ENCODE measurements at places on chromosomes 3 and 15.

DNA sequence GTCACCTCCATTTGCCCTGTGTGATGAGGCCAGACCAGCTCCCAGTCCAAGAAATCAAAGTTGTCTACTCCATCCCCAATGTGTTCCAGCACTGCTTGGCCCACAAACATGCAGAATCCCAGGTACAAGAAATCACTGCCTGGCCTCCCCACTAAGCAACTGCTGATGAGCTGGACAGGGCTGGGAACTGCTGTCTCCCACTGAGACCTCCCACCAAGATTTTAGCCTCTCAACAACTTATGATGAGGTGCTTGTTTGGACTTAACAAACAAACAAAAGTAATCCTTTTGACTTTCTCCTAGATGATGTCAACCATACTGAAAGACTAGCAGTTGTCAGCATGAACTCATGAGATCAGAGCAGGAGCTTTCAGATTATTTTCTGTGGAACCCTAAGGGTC is 260.1 kb upstream of the UBE2E2 start:
- DNase-seq = no peak

GRCh38 chr3:183244981-183245476 is 8.0 kb upstream of the B3GNT5 start:
- DNase-seq = no peak

GRCh38 chr15:52336529-52336928 is 40.9 kb upstream of the MYO5C start:
- no peak for DNase-seq

DNA sequence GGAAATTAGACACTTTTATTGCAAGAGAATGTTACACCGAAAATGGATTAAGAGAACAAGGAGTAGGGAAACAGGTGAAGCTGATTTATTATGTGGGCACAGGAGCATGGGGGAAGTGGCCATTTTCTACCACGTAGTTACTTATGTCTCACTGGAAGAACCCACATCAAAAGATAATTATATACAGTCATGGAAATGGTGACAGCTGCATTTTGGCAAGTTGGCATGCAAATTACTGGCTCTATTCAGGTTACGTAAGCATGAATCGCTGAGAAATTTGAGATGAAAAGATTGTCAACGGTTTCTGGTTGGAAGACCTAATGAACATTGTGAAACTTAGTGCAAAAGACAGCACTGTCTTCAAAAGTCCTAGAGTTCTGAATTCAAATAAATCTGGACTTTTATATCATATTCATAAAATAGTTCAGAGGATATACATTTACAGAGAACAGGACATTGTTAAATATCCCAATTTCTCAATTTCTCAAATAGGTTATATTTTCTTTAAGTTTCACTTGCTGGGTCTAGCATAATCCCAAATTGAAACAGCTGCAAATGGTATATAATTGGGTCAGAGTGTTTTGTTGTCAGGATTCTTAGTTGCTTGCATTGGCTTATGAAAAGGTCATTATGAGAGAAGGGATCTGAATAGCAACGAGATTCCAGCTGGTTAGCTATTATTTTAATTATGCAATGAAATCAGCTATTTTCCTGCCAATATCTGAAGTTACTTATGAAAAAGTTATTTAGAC is 567.8 kb downstream of the ZPLD1 start:
- DNase-seq = no peak

- no peak for DNase-seq
Observed at GRCh38 chr3:69419276-69419675, 33.4 kb upstream of the FRMD4B start.

DNA sequence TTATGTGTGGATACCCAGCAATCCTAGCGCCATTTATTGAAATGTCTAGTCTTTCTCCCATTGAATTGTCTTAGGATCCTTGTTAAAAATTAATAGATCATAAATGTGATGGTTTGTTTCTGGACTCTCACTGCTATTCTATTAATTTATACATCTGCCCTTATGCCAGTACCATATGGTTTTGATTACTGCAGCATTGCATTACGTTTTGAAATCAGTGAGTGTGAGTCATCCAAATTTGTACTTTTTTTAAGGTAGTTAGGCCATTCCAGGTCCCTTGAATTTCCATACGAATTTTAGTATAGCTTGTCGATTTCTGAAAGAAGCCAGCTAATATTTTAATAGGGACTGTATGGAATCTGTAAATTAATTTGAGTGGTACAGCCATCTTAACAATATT is 648.6 kb upstream of the ZNF385D start:
- no peak for DNase-seq

DNA sequence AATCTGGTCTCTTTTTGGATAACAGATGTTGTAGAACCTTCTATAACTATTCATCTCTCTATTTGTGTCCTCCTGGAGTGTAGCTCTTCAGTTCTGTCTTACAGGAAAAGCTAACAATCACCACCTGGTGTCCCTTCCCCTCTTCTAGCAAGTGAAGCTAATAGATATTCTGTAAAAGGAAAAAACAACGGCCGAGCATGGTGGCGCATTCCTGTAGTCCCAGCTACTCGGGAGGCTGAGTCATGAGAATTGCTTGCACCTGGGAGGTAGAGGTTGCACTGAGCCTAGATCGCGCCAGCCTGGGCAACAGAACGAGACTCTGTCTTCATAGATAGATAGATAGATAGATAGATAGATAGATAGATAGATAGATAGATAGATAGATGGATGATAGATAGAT is 779.4 kb downstream of the TUSC7 start:
- DNase-seq = no peak

DNA sequence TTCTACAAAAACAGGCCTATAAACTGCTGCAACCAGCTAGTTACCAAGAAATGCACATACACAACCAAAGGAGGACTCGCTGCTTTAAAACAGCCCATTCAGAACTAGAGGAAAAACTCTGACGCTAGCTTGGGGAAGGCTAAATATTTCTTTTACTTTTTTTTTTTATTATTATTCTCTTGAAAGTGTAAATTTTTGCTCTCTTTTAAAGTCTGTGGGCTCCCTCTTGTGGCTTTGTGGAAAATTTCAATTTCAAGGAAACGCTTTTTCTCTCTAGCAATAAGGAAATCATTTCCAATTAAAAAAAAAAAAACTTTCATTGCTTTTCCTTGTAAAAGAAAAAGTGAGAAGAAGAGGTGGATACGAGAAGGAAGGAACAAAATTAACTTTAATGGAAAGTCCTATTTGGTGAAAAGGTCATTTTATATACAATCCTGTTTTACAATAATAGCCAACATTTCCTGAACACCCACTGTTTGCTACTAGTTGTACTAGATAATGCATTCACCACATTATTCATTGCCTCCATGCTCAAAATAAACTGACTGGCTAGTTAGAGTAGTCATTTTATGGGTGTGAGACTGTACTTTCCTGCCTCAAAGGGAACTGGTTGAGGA is 51.2 kb upstream of the SAMMSON start:
- peak; percentile 66 for DNase-seq

- DNase-seq = no peak
Observed at GRCh38 chr15:46460431-46461094, 825.7 kb downstream of the SQOR start.

- no peak for DNase-seq
Observed at GRCh38 chr15:81322676-81323253, 1.2 kb downstream of the STARD5 start.

- DNase-seq = no peak
Observed at GRCh38 chr3:96294143-96294542, 520.3 kb upstream of the EPHA6 start.

GRCh38 chr15:27752691-27753090 is 346.4 kb downstream of the OCA2 start:
- DNase-seq = no peak

GRCh38 chr15:45326741-45327140 is 51.6 kb downstream of the GATM start:
- no peak for DNase-seq

DNA sequence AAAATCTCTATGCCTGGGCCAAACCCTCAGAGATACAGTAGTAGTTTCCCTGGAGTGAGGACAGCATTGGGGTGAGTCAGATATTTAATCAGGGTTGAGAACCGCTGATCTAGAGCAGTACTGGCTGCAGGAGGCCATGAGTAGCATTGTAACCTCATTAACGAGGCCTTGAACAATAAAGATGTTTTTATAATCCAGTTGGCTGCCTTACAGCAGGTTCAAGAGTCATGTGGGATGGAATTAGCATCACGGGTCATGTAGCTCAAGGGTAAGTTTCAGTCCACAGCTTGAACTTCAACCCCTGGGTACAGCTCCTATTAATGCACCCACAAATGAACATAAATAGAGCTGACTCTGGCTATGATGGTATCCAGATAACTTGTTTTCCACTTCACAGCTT is 5.1 kb downstream of the HPS3 start:
- peak; percentile 41 for DNase-seq

DNA sequence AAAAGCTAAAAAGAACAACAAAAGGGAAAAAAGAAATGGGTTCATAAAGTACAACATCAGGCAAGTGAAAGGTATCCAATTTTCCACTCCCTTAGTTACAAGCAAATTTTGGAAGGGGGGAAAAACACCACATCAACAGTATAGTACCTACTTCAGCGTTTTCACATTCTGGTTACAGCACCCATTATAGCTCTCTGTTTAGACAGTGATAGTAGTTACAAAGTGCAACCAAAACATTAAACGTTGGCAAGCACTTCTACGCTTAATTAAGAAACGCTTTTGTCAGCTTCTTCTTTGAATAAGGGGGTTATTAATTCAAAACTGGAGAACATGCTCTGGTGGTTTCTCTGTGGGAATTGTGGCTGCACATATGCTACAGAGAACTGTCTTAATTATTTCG is 180.2 kb downstream of the VPS13C start:
- no peak for DNase-seq

All from IMR-90 (cell line).